ENCODE measurements at places on chromosomes 5 and 9.

DNA sequence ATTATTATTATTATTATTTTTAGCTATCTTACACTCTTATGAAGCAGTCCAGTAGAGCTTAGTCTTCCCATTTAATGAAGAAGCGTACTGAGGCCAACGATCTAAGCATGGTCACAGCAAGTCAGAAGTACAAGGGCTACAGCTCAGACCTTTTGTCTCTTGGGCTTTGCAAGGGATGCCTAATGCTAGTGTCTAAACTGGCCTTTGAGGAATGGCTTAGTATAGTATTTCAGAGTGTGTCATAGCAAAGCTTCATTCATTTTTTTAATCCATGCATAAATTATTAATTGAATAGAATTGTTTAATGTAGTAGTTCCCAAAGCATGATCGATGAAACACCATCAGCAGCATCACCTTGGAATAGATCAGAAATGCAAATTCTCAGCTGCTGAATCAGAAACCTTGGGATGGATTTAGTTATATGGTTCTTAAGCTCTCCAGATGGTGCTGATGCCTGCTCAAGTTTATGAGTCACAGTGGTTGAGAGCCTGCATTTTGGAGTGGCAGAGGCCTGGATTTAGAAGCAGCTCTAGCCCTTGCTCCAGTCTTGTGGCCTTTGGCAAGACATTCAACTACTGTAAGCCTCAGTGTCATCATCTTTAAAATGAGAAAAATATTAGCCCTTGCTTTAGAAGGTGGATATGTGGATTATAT, 6.1 kb downstream of the IL12B start:
- no peak for ATAC-seq

DNA sequence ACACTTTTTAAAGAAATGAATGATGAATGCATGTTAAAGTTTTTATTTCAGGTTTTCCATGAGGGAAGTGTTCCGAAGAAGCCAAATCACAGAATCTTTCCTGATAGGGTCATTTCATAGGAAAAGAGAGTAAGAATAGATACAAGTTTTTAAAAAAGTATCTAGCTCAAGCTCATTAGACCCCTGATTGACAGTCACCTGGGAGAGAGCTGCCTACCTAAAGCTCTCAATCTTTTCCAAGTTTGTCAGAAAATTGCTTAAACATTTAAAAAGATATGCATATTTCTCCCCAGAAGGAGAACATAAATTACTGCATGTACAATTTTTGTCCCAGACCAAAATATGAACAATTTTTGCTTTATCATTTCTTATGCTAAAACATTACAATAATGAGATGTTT, 47.9 kb upstream of the CHSY3 start:
- no peak for ATAC-seq

DNA sequence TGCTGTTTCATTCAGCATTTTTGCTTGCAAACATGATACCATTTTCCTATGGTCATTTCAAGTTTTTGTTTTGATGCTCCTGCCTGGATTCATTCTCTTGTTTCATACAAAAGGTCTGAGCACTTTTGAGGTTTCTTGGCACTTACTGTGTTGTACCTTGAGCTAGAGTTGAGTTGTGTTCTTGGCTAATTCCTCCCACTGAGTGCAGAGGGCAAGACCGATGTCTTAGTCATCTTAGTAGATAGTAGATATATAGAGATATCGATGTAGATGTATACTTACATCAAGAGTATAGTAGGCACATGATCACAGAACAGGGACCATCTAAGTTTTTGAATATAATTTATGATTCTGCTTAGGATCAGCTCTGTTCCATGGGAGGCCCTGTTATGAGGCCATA, 366.6 kb downstream of the OSTF1 start:
- no peak for ATAC-seq

- ATAC-seq = no peak
Measured at GRCh38 chr5:135318037-135318436, 81.0 kb downstream of the MACROH2A1 start.

GRCh38 chr5:61926911-61927310, 379.1 kb upstream of the KIF2A start:
- ATAC-seq = no peak

GRCh38 chr5:94374336-94374735, 244.1 kb downstream of the KIAA0825 start:
- ATAC-seq = no peak

Measured in activated T-helper 17 cell treated with anti-CD3 and anti-CD28 coated beads, Interleukin-2, amount 50 U/mL, for 72 hours (primary cell).